Airway epithelial cell (primary cell): ENCODE measurements at places on chromosomes 6 and 20. TPM values are rescaled to one million over a fixed set of nuclear protein-coding genes. Genes with fewer than 3 reads are reported as not detected.

The NKX2-4 gene
- total RNA-seq = not detected in 2 replicates

The CRISP3 gene
- 0.09 and 0.35 TPM in 2 replicates for total RNA-seq

The CTSZ gene
- 57.8 and 68.0 TPM in 2 replicates for total RNA-seq

The AGER gene
- 1.2 and 2.0 TPM in 2 replicates for total RNA-seq

The DLK2 gene
- 11.9 and 21.3 TPM in 2 replicates for total RNA-seq

The PRND gene
- total RNA-seq = not detected in 2 replicates

The F13A1 gene
- 0.05 TPM in 1 of 2 replicates, not detected in the other for total RNA-seq

The RSPO3 gene
- total RNA-seq = not detected in 2 replicates

The MEP1A gene
- 0.14 and 0.21 TPM in 2 replicates for total RNA-seq

The WFDC12 gene
- not detected in 2 replicates for total RNA-seq

The SERINC1 gene
- total RNA-seq = 48.4 and 60.7 TPM in 2 replicates

The PRICKLE4 gene
- 0.28 and 2.5 TPM in 2 replicates for total RNA-seq

The LTB gene
- 0.85 and 1.5 TPM in 2 replicates for total RNA-seq

The MOXD1 gene
- 0.88 and 1.6 TPM in 2 replicates for total RNA-seq
